Activated CD4-positive, CD25-positive, alpha-beta regulatory T cell treated with anti-CD3 and anti-CD28 coated beads, Interleukin-2, amount 50 U/mL, for 72 hours (primary cell): ENCODE measurements at places on chromosomes 5 and 9.

DNA sequence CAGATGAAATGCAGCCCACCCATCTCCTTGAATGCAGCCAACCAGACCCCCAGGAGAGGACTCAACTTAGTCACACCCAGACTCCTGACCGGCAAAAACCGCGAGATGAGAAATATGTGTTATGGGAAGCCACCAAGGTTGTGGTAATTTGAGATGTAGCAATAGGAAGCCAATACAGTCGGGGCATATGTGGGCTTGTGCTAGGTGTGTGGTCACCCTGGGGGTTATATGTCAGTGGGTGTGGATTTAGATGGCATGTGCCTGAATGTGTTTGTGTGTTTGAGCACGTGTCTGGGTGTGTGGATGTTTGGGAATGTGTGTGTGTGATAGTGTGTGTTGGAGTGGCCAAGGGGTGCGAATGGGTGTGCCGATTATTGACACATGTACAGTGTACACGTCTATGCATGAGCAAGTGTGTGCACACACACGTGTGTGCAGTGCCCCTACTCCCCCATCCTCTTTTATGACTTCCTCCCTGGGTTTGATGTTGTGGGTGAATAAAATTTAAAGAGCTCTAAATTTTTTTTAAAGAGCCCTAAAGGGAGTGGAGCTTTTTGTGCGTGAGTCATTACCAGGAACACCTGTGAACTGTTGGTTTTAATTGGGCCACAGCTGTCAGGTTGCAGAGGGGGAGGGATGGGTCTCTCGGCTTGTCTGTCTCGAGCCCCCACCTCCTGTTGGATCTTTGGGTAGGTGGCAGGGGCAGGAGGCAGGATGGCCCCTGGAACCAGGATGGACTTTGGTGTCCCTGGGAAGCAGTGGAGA, 86.8 kb downstream of the LHX2 start:
- DNase-seq = no peak

- no peak for DNase-seq
Measured at GRCh38 chr9:79610791-79611614, 39.2 kb downstream of the TLE4 start.

DNA sequence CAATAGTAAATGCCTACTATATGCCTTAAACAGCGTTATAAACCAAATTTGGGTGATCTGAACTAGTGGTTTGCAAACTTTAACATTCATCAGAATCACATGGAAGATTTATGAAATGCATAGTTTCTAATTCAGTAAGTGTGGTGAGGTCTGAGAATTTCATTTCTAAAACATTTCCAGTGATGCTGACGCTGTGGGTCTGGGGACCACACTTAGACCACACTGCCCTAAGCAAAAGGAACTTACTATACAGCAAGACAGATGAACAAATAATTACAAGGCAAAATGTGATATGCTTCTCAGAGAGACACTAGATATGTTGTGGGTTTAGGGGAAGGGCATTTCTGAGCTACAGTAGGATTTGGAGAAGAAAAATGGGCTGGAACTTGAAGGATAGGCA, 72.6 kb downstream of the OXCT1 start:
- DNase-seq = no peak

- no peak for DNase-seq
Measured at GRCh38 chr5:157160001-157160400, 6.1 kb downstream of the GARIN3 start.

- no peak for DNase-seq
Measured at GRCh38 chr5:16757146-16757545, 140.3 kb upstream of the RETREG1 start.

GRCh38 chr9:126497660-126498275, 116.0 kb upstream of the LMX1B start:
- DNase-seq = no peak

- DNase-seq = no peak
Measured at GRCh38 chr5:27473307-27474046, 435.1 kb upstream of the CDH9 start.

DNA sequence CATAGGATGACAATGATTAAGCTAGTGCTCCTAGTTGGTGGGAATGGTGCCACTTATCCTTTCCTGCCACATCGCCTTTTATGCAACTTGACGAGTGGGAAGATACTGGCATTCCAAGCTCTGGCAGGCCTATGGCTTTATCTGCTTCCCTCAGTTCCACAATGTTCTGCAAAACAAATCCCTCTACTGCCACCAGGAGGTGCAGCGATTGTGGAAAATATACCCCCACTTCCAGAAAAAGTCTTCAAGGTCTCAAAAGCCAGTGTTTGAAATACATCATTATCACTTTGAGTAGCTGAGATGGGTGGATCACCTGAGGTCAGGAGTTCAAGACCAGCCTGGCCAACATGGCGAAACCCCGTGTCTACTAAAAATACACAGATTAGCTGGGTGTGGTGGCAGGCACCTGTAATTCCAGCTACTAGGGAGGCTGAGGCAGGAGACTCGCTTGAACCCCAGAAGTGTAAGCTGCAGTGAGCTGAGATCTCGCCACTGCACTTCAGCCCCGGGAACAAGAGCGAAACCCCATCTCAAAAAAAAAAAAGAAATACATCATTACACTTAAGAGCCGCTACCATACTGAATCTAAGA, 3.4 kb downstream of the CLINT1 start:
- no peak for DNase-seq

DNA sequence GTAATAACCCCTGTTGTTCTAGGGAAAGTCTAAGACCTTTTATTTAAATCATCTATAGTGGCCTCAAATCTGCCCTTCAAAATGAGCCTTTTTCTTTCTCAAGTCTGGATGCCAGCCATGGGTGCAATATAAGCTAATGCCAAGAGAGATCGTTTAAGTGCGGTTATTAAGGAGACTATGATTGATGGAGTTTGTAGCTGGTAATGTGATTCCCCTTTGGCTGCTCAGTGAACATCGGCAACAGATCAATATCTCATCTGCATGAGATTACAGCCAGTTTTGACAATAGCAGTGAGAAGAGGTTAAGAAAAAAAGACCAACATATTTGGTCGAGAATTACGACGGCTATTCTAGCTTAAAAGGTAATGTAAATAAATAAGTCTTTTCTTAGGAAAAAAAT, 1049.4 kb upstream of the NUDT12 start:
- DNase-seq = no peak

DNA sequence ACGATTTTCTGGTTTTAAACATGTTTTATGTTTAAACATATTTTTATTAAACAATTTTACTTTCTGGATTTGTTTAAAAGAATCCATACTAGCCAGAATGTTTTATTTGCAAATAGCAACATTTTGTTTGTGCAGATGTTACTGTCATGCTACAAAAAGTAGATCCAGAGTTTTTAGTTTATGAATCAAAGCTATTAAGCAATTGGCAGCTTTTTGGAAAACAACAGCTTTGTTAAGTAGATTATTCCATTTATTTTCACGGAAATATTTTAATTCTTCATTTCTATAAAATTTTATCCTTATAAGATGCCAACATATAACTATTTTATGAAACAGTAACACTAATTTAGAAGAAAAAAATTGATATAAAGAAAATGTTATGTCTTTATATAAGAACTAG, 60.9 kb downstream of the DROSHA start:
- no peak for DNase-seq

DNA sequence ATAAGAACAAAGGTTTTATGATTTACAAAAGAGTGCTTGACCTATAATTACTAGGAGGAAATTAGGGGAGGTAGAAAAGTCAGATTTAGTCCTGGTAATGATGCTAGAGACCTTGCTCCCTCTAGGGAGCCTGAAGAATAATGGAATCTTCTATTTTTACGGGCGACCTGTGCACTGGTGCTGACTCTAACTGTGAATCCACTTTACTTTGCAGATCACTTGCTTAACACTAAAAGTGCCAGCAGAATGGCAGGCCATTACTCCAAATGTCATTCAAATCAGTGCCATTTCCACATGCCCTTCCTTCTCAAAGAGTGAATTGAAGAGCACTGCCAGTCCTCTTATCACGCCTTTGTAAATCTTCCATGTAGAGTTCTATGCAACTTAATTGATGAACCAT, 359.4 kb upstream of the ARRDC3 start:
- DNase-seq = no peak

GRCh38 chr9:36902861-36903524, 131.1 kb downstream of the PAX5 start:
- no peak for DNase-seq

DNA sequence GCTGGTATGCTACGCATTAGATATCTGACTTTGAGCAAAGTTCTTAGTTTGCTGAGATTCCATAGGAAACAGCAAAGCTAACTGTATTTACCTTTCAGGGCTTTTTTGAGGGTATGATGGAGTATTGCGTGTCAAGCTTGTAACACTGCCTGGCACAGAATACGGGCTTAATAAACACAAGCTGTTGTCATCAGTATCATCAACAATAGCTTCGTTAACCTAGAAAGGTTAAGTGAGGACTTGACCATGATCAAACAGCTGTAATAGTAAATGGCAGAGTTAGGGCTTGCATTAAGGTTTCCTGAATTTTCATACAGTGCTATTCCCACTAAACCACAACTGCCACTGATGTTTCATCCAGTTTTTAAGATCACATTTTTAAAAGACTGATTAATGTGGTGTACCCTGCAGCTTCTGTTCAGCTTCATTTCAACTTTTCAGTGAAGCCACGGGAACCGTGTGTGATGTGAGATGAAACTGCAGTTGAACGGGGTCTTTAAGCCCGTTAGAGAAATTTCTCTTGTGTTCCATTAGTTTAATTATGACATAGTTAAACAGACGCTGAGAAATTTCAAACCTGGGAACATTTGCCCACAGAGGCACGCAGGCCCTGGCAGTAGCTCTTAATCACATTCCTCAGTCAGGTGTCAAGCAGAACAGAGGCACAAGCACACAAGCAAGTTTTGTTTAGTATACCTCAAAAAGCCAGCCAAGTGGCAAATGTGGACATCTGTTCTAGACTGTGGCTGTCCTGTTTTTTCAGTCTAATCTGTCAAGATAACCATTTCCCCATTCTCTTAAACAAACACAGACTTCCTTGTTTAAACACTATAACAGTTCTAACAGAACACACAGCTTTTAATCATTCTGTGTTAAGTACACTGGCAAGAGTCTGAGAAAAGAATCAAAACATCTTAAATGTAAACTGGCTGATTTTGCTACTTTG, 147.1 kb downstream of the ZNF608 start:
- DNase-seq = no peak

GRCh38 chr5:74182603-74183002, 457.9 kb downstream of the ENC1 start:
- DNase-seq = no peak

- DNase-seq = no peak
Measured at GRCh38 chr9:108339251-108339650, 516.5 kb downstream of the ACTL7B start.

- no peak for DNase-seq
Measured at GRCh38 chr5:143870871-143871632, 59.1 kb downstream of the HMHB1 start.

GRCh38 chr5:154611341-154611767, 133.3 kb upstream of the HAND1 start:
- no peak for DNase-seq

- DNase-seq = no peak
Measured at GRCh38 chr5:133967698-133968203, 674 bp downstream of the C5orf15 start.

- no peak for DNase-seq
Measured at GRCh38 chr9:134027561-134027960, 2.3 kb downstream of the BRD3OS start.

- DNase-seq = no peak
Measured at GRCh38 chr5:5648694-5649093, 226.2 kb downstream of the ICE1 start.

DNA sequence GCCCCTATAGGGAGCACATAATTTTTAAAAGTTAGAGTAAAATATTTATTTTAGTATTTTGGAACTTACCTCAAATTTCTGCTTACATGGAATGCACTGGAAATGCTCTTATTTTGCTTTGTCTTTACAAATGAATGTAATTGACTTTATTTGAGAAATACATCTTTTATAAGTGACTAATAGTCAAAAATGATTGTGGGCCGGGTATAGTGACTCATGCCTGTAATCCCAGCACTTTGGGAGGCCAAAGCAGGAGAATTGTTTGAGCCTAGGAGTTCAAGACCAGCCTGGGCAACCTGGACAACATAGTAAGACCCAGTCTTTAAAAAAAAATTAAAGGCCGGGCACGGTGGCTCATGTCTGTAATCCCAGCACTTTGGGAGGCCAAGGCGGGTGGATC, 5.8 kb downstream of the HMGCR start:
- DNase-seq = no peak

GRCh38 chr9:12968093-12968492, 193.3 kb downstream of the LURAP1L start:
- no peak for DNase-seq

DNA sequence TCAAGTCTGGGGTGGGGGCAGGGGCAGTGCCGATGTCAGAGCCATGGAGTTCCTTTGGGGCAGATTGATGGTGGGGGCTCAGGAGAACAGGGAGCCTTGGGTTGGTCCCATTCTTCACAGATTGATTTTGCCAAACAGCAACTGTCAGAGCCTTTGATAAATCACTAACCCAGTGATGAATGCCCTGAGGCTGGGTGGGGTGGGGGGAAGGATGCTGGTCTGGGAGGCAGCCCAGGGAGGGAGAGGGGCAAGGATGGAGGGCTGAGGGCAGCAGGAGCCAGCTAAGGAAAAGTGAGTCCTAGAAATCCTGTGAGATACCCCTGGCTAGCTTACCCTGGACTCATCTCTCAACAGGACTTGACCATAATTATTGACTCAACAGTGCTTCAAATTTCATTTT, 60.1 kb upstream of the ARAP3 start:
- no peak for DNase-seq

- no peak for DNase-seq
Measured at GRCh38 chr9:20838218-20838617, 154.2 kb downstream of the FOCAD start.

DNA sequence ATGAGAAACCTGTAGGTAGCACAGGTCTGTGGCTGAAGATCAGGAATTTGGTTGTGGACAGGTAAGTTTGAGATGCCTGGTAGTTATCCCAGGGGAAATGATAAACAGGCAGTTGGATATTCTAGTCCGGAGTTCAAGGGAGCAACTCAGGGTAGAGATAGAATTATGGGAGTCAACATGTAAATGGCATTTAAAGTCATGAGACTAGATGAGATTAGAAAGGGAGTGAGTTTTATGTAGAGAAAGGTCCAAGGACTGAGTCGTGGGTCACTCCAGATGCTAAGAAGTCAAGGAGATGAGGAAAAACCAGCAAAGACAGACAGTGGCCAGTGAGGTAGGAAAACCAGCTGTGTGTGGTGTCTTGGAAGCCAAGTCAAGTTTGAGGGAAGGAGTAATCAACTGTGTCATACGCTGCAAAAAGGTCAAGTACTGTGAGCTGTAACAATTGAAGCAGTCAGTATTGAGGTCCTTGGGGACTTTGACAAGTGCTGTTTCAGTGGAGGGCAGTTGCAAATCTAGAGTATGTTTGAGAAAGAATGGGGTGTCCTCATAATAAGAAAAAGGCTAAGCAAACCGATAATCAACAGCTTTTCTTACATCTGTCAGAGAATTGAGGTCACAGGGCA, 18.2 kb downstream of the GNPDA1 start:
- no peak for DNase-seq

GRCh38 chr9:101440714-101441230, 5.2 kb upstream of the ALDOB start:
- DNase-seq = no peak

GRCh38 chr9:36847781-36848673, 186.0 kb downstream of the PAX5 start:
- no peak for DNase-seq
